NCI-H187 (cell line): ENCODE measurements at places on chromosomes 5 and 9.

DNA sequence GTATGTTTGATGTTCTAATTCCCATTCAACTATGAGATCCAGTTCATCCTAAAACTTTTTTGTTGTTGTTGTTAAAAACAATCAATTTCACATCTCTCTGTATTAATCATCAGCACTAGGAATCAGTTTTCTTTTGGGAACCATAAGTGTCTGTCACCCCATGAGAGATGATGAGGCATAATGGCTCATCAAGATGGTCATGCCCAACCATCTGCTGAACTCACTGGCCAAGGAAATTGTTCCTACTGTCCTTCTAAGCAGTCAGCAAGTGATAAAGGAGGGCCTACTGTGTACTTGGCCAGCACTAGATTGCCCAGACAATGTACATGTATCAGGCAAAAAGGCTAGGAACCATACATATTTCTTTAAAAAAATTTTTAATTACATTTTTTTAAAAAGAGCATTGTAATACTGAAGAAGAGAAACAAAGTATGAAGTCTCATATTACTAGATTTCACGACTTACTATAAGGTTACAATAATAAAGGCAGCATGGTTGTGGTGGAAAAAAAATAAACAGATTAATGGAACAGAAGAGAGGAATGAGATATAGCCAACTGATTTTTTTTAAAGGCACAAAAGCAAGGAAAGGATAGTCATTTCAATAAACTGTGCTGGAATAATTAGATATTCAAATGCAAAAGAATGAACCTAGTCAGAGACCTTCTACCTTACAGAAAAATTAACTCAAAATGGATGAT is 458.3 kb downstream of the SPOCK1 start:
- no peak for DNase-seq

DNA sequence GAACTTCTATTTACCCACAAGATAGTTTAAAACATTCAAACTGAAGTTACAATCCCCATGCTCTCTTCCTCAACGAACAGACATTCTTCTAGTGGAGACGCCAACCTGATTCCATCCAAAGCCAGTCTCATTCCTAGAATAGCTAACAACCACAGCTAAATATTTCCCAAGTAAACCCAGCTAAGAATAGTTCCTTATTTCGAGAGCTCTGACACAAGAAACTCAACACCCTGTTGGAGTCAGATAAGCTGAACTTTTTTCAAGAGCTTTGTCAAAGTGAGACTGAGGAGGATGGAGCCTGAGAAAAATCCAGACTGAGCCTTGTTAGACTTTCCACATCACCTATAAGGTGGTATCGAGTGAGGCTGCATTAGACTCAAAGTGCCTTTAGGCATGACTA is 56.7 kb upstream of the RPS23 start:
- DNase-seq, result no peak

GRCh38 chr9:83267741-83268140 is 204.8 kb upstream of the RASEF start:
- no peak for DNase-seq

GRCh38 chr5:108765647-108766046 is 17.9 kb downstream of the FER start:
- no peak for DNase-seq

DNA sequence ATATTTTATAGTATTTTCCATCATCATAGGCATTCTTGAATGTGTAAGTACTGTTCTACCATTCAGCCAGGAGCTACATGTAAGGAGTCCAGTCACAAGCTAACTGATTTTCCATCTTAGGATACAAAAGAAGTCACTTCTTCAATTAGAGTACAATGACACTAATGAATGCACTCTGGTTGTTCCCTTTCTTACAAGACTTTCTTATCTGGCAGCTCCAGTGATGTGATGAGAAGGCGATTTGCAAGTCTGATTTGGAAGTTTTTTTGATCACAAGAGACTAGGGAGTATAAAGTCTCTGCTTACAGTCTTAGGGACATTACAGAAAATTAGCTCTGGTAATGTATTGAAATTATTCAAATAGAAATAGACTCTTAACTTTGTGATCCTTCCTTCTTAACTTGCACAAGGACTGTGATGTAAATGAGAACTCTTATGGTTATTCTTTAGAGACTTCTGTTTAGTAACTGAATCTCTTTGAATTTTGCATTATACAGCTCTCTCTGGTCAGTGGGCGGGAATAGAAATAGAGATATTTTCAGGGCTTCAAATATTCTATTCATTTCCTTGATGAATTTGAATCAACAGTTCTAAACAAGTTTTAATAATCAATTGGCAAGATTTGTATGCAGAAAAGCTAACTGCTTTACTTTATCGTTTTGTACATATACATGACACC is 130.4 kb upstream of the CDH6 start:
- DNase-seq, result no peak

GRCh38 chr5:39933061-39933460 is 508.3 kb upstream of the DAB2 start:
- no peak for DNase-seq

DNA sequence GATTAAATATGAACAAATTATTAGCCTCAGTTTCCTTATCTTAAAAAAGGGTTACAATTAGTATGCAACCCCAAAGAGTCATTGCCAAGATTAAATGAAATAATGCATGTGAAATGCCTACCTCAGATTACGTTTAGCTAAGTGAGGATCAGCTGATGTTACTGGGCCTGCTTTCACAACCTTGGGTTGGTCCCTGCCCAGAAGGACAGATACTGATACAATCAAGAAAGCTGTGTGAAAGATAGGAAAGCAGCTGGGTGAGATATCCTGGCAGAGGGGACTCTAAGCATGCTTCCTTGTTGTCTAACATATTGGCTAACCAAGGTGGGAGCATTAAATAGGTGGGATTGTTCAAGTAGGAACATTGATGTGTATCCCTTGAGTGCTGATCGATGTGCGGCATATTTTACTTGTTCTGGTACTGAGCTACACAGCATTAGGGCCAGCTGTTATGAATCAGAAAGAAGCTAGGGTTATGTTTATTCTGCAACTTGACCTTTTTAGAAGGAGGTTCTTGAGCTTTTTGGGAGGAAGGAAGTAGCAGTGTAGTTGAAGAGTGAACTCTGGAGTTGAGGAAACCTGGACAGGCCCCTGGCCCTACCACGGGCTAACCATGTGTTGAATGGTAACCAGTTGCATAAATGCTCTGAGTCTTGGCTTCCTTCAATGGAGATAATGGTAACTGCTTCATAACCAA is 28.9 kb downstream of the SNX24 start:
- no peak for DNase-seq

DNA sequence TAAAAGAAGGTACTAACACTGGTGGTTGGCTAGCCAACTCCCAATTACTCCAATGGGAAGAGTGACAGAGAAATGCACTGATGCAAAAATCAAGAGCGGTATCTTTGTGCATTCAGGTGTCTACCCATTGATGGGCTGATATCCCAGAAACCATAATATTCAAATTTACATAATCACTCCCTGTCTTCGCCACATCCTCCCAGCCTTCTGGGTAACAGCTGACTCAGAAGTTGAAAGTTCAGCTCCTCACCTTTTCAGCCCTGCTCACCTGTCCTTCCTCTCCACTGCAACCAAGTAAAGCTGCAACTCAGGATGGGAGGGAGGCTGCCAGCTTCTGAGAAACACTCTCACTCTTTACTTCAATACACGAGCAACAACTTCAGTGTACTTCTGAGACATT is 6.9 kb downstream of the SUSD1 start:
- DNase-seq, result no peak

DNA sequence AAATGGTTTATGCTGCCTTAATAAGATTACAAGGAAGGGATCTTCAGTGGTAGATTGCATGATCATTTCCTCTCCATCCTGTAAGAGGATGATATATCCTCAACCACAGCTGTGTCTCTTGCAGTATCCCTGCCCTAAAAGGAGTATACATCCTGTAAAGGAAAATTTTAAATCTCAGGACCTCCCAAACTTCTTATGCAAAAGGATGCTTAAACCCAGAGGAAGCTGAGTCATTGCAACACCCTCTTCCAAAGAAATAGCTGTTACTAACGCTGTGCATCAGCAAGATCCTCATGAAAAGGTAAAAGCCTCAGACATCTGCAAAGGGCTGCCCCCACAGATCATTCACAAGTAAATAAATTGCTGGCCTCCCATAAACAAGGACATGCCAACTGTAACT is 599.0 kb downstream of the PRELID2 start:
- DNase-seq, result no peak

- DNase-seq, result no peak
Measured at GRCh38 chr9:133971121-133971951, 20.8 kb downstream of the VAV2 start.

DNA sequence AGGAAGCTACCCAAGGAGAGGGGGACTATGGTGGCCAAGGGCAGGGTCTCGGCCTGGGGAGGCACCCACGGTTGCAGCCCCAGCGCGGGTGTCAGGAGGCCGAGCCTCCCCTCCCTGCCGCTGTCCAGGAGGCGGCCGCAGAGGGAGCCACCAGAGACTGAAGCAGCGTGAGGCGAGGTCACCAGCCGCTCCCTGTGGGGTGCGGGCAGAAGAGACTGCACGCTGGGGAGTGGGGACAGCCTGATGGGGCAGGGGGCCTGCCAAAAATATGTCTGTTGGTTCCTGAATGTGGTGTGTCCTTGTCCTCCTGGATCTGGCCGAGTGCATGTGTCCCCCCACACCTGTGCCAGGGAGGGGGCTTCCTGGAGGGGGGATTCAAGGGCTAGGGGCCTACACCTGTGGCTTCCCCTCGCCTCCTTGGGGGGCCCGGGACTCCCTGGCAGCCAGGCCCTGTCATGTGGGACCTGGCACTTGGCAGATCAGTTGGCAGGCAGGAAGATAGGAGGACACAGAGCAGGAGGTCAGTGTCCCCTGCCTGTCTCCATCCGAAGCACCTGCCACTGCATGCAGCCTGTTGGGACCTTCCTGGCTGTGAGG is 131.2 kb downstream of the DAB2IP start:
- DNase-seq, result no peak

- no peak for DNase-seq
Measured at GRCh38 chr5:10424124-10424731, 17.5 kb upstream of the ROPN1L start.

- DNase-seq, result no peak
Measured at GRCh38 chr5:20617841-20618240, 629.8 kb upstream of the CDH18 start.

- no peak for DNase-seq
Measured at GRCh38 chr5:36078430-36078829, 11.7 kb upstream of the UGT3A2 start.

DNA sequence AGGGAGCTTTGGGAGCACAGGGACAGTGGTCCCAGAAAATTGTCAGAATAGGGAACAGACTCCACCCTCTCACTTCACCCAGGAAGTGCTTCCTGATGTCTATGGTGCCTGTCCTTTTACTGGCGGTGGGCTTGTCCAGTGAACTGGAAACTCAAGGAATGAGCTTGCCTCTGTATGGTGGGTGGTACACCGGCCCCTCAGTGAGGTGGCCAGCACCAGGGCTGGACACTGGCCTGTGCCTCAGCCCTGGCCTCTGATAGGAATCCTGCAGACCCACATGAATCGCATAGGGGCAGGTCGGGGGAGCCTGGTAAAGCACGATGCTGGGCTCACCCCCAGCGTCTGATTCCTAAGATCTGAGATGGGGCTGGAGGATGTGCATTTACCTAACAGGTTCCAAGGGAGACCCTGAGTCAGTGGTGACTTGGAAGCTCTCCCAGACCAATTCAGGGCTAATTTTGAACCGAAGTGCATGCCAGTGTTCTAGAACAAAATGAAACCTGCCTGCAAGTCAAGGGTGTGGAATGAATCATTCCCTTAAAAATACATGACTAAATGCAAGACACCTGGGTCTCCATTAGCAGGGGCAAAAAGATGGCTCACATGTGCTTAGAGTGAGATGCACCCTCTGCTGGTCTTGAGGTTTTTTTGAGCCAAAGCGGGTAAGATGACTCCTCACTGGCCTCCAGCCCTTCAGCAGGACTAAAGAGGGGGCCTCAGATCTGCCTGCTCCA is 178.3 kb downstream of the HSPA4 start:
- no peak for DNase-seq
